ENCODE measurements at places on chromosomes 1 and 21.

- no peak for DNase-seq
Observed at GRCh38 chr1:224495866-224496265, 61.3 kb upstream of the WDR26 start.

DNA sequence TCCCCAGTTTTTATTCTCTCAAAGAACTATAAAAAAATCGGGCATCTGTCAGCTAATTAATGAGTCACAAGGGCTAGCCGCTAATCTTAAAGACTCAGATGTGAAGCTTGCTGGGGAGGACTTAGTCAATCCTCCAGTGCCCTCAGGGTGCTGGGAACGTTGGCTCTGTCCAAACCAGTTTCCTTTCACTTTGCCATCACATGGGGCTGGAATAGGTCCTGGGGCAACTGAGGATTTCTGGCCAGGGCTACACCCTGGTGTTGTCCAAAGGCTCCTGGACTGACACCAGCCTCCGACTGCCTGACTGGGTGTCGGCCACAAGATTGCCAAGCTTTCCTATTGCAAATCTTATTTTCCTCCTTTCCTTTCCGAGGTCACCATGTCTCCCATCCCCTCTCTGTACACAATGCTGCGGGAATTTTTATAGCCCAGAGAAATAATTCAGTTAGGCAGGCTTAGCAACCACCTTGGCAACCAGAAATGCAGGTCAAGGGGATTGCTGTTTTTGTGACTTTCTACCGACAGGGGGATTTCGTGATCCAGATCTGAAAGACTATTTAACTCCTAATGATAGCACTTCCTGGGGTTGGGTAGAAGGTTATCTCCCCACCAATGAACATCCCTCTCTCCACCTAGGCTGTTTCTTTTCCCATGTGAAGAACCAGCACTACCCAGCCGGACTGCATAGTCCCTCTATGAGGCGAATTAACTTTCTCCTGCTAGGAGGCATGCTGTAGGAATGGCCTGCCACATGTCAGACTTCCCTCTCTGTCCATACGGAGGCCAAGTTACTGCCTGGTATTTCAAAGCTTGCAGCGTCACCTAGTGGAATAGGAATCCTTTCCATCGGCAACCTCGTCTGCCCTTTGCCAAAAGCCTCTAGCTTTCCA lies 29.9 kb upstream of the CTBS start:
- no peak for DNase-seq

DNA sequence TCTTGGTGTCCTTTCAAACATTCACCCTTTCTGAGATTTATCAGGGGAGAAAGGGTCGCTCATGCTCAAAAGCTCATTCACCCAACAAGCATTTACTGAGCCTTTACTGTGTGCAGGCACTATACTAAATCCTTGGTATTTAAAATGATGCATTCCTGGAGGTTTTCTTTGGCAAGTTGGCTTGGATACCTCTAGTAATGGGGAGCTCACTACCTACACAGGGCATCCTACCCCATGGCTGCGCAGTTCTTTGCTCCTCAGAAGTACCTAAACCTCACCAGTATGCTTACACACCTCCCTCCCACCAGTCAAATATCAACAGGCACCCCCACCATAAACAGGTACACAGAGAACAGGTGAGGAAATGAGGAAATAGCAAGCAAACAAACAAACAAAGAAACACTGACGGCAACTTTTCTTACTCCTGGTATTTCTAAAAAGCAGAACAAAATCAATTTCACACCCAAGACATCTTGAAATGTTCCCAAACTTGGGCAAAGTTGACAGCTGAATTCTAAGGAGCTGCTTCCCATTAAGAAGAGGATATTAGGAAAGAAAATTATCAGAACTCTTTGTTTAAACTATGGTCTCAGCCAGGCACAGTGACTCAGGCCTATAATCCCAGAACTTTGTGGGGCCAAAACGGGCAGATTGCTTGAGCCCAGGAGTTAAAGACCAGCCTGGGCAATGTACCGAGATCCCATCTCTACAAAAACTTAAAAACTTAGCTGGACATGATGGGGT lies 104.8 kb downstream of the PSMG1 start:
- DNase-seq: no peak

- DNase-seq: no peak
Observed at GRCh38 chr21:38297194-38297631, 40.4 kb downstream of the KCNJ15 start.

- DNase-seq: peak; percentile 79
Observed at GRCh38 chr1:2255420-2256369, 27.6 kb downstream of the SKI start.

DNA sequence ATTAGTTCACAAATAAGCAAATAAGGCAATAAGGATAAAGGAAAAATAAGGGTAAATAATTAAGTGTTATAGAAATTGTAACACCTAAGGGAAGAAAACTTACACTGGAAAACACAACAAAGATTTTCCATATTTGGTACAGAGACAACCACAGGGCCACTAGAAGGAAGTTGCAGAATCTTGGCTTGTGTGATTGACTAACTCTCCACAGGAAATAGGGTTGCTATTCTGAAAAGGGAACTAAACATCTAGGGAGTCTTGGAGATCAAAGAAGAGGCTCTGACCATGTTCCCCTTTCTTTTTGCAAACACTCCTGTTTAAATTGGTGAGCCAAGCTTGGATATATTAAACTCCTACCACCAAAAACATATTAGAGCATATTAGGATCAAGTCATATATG lies 59.1 kb downstream of the APCS start:
- DNase-seq: no peak

Measured in natural killer cell (primary cell).